ENCODE measurements at places on chromosomes 2 and 18.

GRCh38 chr18:3100498-3101132 is 87.7 kb upstream of the LPIN2 start:
- DNase-seq, result no peak

- DNase-seq, result no peak
These were observed 802.6 kb upstream of the CHAC2 start for GRCh38 chr2:52964916-52965530.

- DNase-seq, result no peak
These were observed 3.8 kb upstream of the RHBDD1 start for GRCh38 chr2:226832061-226832460.

- DNase-seq, result no peak
These were observed 93.5 kb downstream of the MYT1L start for GRCh38 chr2:2237563-2237962.

- DNase-seq, result no peak
These were observed 180.4 kb downstream of the TRIB2 start for GRCh38 chr2:12897181-12897580.

DNA sequence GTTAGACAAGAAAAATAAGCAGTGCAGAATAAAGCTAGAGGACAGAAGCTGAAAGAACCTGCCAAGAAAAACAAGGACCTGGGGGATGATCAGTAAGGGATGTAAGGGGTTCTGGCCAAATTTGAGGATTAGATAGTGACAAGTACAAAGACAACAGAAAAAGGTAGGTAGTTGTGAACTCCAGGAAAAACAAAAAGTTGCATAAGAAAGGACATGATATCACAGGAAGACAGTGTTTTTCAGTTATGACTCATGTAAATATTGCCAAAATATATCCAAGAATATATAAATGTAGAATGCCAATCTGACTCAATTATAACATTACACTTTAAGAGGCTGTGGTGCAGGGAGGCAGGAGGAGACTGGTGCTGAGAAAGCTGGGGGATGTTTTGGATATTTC is 209.8 kb upstream of the SH3BP4 start:
- DNase-seq, result no peak

DNA sequence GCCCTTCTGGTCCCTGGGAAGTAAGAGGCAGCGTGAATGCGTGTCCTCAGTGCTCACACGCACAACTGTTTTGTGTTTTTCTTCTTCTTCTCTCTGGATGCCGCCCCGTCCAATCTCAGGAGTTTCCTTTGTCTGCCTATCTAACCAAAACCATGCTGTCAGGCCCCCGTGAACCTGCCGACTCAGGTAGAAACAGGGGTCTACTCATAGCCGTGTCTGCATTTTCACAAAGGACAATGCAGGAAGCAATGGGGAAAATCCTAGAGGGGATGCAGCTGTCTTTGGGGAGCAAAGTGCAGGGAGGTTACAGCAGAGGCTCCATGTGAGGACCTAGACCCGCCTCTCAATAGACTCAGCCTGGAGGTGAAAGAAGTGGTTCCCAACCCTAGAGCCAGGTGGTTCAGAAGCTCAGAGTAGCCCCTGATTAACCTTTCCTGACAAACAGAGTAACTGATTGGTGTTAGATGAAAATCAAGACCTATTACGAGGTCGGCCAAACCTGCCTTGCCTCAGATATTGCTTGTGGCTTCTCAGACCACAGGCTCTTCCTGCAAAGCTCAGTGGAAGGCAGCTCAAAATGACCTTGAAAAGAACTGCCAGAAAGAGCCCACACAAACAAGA is 49.3 kb downstream of the CD226 start:
- DNase-seq, result no peak

- no peak for DNase-seq
These were observed 647.8 kb upstream of the KLHL29 start for GRCh38 chr2:22737144-22737543.

DNA sequence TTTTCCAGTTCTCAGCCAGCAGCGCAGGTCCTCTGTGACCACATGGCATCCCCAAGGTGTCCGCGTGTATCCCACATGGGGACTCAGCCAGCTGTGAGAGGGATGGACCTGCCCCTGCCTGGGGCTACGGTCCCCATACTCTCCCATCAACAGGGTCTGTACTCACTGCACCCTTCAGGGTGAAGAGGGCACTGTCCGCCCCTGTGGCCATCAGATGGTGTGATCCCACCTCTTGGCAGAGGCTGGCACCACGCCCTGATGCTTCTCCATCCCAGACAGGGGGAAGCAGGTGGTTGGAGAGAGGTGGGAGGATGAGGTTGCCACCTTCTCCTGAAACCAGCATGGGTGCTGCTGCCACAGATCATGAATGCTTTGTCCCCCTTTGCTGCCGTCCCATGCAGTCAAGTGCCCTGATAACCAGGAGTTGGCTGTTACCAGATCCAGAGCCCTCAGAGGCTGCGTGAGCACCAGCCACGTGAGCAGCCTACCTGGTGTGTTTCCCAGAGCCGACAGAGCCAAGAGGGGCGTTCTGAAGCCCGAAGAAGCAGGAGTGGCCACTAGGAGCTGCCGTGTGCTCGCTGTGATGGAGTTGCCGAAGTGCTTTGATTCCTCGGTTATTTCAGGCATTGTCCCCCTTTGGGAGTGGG is 93.9 kb downstream of the SH3RF3 start:
- DNase-seq, result no peak

GRCh38 chr2:153786016-153786415 is 85.7 kb upstream of the GALNT13 start:
- DNase-seq, result no peak

DNA sequence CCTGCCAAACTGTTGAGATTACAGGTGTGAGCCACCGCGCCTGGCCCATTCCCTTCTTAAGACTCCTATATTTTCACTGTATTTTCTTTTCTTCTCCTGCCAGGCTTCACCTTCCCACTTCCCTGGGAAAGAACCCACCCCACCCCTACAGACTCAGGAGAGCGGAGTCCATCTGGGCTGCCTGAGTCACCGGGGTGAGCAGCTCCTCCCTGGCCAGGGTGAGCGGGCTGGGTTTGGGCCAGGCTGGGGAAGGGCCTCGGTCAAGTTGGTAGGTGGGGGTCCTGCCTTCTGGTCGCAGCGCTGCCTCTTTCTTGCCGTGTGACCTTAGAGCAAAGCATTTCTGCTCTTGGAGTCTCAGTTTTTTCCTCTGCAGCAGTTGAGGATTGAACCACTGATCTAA is 2.1 kb upstream of the GAREM2 start:
- DNase-seq, result no peak

DNA sequence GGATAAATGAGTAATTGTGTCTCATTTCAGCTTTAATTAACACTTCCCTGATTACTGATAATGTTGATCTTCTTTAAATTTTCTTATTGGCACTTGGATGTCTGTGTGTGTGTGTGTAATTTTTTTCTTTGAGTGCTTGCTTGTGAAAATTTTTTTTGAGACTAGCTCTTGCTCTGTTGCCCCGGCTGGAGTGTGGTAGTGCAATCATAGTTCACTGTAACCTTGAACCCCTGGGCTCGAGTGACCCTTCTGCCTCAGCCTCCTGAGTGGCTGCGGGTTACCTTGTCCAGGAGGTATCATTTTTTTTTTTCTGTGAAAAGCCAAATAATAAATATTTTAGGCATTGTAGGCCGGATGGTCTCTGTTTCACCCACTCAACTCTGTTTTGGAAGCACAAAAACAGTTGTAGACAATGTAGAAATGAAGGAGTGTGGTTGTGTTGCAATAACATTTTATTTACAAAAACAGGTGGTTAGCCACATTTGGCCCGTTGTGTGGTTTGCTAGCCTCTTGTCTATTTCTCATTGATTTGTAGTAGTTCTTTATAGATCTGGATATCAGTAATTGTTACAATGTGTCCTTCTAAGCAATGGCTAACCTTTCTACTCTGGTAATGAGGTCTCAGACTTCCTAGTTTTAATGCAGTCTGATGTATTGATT is 7.9 kb downstream of the IL1RL2 start:
- no peak for DNase-seq

GRCh38 chr2:148067801-148068200 is 46.9 kb downstream of the MBD5 start:
- no peak for DNase-seq

- DNase-seq, result no peak
These were observed 55.9 kb upstream of the FSHR start for GRCh38 chr2:49210191-49210590.

- DNase-seq, result no peak
These were observed 26.9 kb downstream of the GCG start for GRCh38 chr2:162125138-162125537.

GRCh38 chr2:170227951-170228350 is 50.0 kb downstream of the MYO3B start:
- DNase-seq, result no peak

DNA sequence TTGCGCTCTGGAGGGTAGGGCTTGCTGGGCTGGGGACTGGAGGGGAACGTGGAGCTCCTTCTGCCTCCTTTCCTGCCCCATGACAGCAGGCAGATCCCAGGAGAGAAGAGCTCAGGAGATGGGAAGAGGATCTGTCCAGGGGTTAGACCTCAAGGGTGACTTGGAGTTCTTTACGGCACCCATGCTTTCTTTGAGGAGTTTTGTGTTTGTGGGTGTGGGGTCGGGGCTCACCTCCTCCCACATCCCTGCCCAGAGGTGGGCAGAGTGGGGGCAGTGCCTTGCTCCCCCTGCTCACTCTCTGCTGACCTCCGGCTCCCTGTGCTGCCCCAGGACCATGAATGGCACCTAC is 4.3 kb downstream of the GPR35 start:
- no peak for DNase-seq

DNA sequence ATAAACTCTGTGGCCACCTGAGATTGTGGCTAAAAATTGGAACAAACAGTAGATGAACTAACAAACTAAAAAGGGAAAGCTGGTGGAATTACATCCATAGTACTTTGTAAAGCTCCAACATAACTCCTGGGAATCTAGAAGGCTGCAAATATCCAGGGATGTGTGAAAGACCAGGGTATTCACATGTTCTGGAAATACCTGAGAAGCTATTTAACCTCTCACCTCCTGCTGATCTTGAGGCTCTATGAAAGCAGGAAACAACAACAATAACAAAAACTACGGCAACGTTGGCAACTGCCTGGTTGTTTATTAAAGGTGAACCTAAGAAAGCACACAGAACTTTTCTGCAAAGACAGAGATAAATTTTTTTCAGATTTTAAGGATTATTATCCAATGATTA is 171.3 kb downstream of the CCDC178 start:
- DNase-seq, result no peak

DNA sequence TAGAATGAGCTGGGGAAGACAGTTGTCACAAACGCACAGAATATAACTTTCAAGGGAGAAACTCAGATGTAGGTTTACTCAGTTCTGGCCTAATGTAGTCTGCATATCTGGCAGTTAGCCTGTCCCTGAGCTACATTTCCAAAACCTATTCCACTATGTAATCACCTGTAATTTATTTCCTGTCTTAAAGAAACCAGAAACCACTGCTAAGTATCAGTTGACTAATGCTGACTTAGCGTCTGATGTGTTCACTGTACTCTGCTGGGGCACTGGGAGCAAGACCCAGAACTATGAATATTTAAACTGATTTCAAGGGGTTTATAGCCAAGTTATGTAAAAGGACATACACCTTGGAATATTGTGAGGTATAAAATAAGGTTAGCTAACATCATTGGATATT is 1995.2 kb upstream of the PIK3C3 start:
- no peak for DNase-seq

All from urinary bladder (tissue), 4 donors.